ENCODE measurements at places on chromosomes 2 and 18.

DNA sequence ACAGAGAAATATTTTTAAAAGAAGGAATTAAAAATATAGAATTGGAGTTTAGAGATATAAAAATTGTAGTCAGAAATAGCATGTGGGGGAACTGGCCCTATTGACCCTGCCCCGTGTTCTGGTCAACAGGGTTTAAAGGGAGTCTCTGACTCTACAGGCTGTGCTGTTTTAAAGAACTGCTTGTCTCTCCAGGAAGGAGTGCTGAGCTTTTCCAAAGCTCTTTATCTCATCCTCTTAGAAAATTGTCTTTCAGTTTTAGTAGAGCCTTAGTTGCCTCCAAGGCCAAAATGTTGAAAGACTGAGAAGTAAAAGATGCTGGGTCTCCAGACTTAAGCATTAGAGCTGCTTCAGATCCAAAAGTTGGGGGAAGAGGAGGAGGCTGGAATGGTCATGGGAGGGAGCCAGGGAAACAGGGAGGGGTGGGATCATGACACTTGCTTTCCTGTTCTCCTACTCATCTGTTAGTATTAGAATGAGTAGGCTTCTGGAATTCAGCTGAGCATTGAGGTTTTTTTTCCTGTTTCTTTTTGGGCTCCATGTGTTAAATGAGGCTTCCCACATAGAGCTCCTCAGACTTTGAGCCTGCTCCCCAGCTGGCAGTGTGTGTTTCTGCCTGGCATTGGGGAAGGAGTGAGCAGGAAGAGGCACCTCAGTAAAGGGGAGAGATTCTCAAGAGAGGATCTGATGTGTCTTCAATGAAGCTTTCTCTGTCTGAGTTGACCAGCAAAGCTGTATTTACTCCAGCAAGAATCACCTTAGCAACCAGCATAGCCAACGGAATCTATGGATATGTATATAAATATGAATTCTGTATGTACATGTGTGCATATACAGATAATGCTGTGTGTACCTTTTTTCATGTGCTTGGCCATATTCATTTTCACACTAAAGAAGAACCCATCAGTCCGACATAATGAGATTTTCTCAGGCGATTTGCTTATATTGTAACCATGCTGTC is 186.8 kb upstream of the FBXO11 start:
- DNase-seq = no peak

GRCh38 chr2:82062463-82062862 is 1757.9 kb upstream of the LRRTM1 start:
- no peak for DNase-seq

GRCh38 chr18:23228102-23229061 is 93.1 kb downstream of the CABLES1 start:
- peak; percentile 68 for DNase-seq

GRCh38 chr18:11859903-11860407 is 8.7 kb downstream of the CHMP1B start:
- no peak for DNase-seq

DNA sequence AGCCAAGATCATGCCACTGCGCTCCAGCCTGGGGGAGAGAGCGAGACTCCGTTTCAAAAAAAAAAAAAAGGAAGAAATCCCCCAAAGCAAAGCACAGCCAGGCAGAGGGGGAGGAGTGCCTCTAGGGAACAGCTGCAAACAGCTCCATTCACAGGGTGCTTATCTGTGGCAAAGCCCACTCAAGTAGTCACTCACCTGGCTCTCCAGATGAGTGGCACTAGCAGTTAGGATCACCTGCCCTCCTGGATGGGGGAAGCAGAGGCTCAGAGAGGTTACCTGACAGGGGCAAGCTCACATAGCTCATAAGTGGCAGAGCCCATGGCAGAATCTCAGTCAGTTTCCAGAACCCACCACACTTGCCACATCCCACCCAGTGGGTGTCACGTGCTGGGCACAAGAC is 30.3 kb downstream of the TFCP2L1 start:
- DNase-seq = no peak
